ENCODE measurements at places on chromosomes 3 and 15.

GRCh38 chr3:65107174-65107573 lies 419.4 kb upstream of the ADAMTS9 start:
- no peak for DNase-seq

GRCh38 chr15:97745481-97746071 lies 214.9 kb upstream of the ARRDC4 start:
- no peak for DNase-seq

GRCh38 chr3:66585520-66586095 lies 84.8 kb upstream of the LRIG1 start:
- DNase-seq: no peak

- DNase-seq: no peak
Measured at GRCh38 chr3:196208942-196209695, 2.1 kb downstream of the ZDHHC19 start.

DNA sequence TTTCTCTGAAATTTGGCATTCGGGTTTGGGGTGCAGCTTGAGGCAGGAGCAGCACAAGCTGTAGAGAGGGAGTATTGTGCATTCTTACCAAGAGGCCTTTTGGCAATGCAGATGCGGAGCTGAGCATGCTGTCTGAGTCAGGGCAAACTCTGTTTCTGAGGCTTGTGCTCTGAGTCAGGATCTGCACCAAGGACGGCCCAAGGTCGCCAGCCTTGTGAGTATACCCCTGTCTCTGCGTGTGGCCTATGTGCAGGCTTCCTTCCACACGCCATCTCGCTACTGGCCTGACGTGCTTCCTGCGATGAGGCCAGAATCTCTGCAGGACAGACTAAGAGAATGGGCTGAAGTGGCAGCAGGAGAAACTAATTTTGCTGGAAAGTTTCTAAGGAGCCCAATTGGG lies 83.8 kb upstream of the ROPN1 start:
- DNase-seq: no peak

DNA sequence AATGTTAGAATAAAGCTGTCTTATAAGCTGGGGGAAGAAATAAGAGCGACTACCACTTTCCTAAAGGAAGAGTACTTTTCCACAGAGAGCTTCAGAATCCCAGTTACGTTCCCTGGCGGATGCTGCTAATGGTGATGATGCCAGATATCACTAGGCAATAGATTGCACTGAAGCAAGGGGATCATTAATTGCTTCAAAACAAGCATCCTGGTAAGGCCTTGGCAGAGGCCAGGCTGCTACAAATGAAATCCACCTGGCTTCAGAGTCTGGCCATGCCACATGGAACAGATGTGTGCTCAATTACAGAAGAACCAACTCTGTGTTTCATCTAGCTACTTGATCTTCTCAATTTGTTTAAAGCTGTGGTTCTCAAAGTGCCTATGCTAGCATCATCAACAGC lies 129.2 kb upstream of the IL12A start:
- no peak for DNase-seq

DNA sequence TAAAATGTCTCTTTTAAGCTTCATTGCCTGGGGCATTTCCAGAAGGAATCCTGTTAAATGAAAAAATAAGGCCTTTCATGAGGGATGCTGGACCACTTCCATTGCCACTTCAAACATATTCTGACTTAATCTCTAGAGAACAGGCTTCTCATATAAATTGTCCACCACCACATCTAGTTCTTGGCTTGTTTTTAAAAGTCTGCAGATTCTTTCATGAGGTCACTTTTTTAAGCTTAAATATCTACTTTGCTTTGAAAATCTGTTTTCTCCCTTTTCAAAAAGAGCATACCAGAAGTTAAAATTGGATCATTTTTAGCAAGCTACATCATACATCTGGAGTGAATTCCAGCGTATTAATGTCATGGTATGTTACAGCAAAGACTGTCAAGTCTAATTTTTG lies 131.6 kb downstream of the C3orf70 start:
- DNase-seq: no peak

DNA sequence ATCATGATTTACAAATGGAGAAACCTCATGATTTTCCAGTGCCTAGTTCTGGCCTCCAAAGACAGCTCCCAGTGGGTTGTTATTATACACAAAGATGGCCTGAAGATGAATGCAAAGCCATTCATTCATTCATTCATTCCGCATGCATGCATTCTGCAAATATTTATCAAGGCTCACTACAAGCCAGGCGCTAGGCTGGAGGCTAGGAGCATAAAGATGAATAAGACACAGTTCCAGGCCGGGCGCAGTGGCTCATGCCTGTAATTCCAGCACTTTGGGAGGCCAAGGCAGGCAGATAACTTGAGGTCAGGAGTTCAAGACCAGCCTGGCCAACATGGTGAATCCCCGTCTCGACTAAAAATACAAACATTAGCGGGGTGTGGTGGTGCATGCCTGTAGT lies 2.4 kb upstream of the PSMD2 start:
- DNase-seq: no peak

- no peak for DNase-seq
Measured at GRCh38 chr3:185862920-185863319, 38.1 kb upstream of the IGF2BP2 start.

GRCh38 chr3:98733053-98733811 lies 29.9 kb upstream of the ST3GAL6 start:
- DNase-seq: no peak

DNA sequence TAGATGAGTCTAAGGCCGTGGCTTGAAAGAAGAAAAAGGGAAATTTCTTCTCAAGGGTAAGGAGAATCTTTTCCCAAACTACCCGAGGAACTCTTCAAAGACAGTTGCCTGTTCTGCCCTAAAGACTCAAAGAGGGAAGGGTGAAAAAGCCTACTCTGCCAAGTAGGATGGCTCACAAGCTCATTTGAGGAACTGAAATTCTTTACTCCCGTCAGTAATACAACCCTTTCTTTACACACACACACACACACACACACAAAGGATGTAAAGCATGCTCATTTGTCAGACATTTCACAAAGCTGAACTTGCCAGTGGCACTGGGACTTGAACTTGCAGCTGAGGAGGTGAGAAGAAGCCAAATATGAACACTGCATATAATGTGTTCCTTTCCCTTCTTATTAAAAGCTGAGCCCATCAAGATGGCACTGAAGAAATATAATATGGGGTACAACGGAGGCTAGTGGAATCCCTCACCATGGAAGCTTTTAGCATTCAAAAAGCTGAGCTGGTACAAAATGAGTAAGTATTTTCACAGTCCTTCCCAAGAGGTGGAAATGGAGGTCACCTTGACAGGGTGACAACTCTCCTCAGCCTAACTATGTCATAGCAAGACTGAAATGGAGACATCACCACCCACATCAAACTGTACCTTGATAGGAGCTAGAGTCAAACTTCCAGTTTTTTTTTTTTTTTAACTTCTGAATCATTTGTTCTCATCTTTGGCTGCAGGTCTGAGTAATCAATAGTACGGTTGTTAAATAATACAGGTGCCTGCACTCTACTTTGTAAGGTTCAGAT lies 57.6 kb downstream of the TAFA4 start:
- no peak for DNase-seq

GRCh38 chr15:85495096-85495495 lies 114.7 kb downstream of the AKAP13 start:
- no peak for DNase-seq

DNA sequence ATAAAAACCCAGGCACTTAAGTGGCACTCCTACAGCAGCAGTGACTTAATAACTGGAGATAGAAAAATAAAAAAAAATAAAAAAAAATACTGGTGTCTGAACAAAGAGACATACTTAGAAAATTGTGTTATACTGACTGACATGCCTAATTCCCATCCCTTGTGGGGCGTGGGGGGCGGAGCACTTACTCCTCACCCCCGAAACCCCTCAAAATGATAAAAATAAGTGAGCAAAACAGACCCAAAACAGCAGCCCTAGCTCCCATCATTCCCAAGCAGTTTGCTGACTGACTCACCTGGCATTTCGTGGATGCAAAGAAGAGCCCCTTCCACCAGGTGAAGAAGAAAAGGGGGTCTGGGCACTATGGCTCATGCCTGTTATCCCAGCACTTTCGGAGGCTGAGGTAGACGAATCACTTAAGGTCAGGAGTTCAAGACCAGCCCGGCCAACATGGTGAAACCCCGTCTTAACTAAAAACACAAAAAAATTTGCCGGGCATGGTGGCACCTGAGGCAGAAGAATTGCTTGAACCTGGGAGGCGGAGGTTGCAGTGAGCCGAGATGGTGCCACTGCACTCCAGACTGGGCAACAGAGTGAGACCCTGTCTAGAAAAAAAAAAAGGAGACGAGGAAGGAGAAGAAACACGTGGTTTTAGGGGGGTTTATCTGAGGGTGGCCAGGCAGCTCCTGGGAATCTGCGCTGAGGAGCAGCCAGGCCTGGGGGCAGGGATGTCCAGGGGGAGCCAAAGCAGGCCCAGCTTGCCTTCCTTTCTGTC lies 50.8 kb upstream of the BLM start:
- no peak for DNase-seq

DNA sequence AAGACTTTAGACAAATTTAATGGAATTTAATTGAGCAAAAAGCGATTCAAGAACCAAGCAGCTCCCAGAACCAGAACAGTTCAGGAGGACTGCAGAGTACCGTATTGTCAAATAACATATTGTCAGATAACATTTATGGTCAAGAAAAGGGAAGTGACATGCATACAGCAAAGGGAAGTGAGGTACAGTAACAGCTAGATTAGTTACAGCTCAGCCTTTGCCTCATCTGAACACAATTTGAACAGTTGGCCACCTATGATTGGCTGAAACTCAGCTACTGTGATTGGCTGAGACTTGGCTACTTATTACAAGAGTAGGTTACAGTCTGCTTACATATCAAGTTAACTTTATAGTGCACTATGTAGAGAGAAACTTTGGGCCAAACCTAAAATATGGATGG lies 21.9 kb downstream of the ZFAND6 start:
- no peak for DNase-seq

- DNase-seq: no peak
Measured at GRCh38 chr15:76153241-76154197, 93.7 kb downstream of the TMEM266 start.

- no peak for DNase-seq
Measured at GRCh38 chr15:58852347-58852746, 81.1 kb downstream of the SLTM start.

DNA sequence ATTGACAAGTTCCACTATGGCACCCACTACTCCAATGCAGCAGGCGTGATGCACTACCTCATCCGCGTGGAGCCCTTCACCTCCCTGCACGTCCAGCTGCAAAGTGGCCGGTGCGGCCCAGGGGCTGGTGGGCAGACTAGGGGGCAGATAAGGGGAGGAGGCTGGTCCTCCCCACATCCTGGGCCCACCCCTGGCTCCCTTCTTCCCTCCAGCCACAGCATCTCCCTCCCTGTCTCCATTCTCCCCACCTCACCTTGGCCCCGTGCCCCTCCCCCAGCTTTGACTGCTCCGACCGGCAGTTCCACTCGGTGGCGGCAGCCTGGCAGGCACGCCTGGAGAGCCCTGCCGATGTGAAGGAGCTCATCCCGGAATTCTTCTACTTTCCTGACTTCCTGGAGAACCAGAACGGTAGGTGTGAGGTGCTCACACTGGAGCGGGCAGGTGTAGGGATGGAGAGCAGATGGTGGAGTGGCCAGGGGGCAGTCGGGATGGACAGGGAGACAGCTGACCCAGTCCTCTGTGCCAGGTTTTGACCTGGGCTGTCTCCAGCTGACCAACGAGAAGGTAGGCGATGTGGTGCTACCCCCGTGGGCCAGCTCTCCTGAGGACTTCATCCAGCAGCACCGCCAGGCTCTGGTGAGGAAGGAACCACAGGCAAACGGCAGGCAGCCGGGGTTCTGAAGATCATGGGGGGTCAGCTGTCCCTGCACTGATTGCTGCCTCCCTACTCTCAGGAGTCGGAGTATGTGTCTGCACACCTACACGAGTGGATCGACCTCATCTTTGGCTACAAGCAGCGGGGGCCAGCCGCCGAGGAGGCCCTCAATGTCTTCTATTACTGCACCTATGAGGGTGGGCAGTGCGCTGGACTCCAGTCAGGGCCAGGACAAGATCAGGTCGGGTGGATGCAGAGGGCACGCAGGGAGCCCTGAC lies 26.0 kb downstream of the NBEAL2 start:
- DNase-seq: no peak

DNA sequence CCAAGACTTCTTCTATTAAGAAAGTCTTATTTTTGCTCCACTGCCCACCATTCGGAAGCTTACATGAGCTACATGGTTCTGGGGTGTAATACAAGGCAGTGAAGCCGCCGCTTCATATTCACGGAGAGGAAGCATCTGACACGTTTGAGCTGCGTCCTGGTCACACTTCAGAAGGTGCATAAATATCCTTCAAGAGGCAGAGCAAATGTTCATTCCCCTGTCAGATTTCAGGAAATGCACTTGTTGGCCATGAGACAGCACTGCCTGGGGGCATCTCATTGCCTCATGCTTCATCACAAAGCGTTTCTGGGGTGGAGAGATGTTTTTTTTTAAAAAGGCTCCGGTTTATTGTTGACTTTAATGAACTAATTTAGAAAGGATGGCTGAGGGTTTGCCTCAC lies 119.9 kb downstream of the CADPS start:
- DNase-seq: no peak

GRCh38 chr3:151226825-151227224 lies 23.8 kb upstream of the GPR171 start:
- DNase-seq: no peak

GRCh38 chr3:177552051-177552450 lies 354.8 kb upstream of the TBL1XR1 start:
- no peak for DNase-seq

- no peak for DNase-seq
Measured at GRCh38 chr15:95853350-95853749, 477.1 kb upstream of the NR2F2 start.

DNA sequence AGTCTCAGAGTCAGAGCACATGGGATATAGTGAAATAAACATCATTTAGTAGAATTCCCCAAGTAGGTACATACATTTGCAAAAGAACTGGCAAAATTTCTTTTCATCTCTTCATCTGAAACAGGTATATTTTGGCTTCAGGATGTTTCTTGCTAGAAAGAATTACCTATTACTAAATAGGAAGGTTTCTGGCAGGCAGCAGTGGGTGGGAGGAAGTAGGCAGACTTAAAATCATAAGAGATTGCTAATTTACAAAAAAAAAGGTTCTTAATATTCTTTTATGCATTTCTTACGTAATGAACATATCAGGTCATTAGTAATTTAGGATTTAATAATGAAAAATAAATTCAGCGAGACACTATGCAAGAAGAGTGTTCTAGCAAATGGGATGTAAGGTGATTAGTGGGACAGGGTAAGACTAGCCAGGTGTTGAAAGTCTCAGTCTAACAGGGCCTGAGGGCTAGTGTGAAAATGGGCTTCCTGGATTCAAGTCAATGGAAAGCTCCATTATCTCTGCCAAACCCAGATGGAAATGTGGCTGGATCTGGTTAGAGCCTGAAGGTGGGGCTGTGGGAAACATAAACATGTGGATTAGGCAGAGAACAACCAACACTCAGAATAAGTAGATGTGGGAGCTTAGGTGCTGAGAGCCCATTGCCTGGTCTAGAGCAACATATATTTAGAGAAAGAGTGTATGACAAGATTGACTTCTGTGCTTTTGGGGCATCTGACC lies 127.4 kb upstream of the FEZF2 start:
- DNase-seq: no peak

All from activated CD8-positive, alpha-beta memory T cell treated with anti-CD3 and anti-CD28 coated beads for 1 hour (primary cell).